ENCODE measurements at places on chromosomes 1 and 21.

- no peak for DNase-seq
These were observed 469.6 kb downstream of the DPYD start for GRCh38 chr1:97451046-97451826.

- no peak for DNase-seq
These were observed 37.1 kb upstream of the GADD45A start for GRCh38 chr1:67647814-67648358.

GRCh38 chr1:115144176-115144575 lies 54.9 kb upstream of the TSPAN2 start:
- no peak for DNase-seq

DNA sequence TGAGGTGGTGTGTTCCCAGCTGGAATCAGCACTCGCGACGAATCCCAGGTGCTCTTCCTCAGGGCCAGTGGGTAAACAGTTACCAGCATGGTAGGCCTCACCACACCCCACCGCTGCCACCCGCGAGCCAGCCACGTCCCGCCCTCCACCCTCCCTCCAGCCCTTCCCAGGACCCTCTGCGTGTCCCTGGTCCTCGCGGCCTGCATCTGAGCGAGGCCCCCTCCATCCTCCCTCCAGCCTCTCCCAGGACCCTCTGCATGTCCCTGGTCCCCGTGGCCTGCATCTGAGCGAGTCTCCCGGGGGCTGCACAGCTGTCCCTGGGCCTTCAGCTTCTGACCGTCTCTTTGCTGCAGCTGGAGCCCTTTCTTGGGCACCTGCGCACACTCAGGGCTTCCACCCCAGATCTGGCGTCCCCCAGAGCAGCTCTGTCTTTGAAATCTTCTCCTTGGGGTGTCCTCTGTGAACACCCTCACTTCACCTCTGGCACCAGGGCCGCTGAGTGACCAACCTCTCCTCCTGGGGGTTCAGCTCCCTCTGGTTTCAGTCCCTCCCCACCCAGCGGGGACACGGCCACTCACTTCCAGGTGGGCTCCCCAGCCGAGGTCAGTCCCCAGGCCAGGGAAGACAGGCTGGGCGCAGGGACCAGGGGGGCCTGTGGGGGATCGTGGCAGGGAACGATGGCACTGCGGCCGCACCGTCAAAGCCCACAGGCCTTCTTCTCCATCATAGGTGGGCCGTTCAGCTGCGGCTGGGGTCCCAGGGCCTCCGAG lies 57.8 kb upstream of the COL6A2 start:
- DNase-seq = no peak

GRCh38 chr1:44302541-44302940 lies 52.5 kb downstream of the ERI3 start:
- DNase-seq = no peak

DNA sequence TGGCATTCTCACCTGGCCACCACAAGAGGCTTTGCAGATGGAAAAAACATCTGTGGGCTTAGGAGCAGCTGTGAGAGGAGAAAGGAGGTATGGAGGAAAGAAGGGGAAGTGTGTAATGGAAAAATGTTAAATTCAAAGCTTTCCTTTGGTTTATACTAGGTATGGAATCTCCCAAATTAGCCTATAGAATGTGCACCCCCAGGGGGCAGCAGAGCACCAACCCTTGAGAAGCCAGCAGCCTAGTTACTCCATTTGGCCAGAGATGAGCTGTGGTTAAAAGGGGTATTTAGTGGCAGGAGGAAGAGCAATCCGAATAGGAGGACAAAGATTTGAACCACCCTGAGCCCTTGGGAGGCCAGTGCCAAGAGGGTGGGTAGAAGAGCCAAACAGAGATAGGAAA lies 97.5 kb upstream of the CTTNBP2NL start:
- peak; percentile 15 for DNase-seq

- no peak for DNase-seq
These were observed 52.6 kb downstream of the DESI2 start for GRCh38 chr1:244705261-244706234.

DNA sequence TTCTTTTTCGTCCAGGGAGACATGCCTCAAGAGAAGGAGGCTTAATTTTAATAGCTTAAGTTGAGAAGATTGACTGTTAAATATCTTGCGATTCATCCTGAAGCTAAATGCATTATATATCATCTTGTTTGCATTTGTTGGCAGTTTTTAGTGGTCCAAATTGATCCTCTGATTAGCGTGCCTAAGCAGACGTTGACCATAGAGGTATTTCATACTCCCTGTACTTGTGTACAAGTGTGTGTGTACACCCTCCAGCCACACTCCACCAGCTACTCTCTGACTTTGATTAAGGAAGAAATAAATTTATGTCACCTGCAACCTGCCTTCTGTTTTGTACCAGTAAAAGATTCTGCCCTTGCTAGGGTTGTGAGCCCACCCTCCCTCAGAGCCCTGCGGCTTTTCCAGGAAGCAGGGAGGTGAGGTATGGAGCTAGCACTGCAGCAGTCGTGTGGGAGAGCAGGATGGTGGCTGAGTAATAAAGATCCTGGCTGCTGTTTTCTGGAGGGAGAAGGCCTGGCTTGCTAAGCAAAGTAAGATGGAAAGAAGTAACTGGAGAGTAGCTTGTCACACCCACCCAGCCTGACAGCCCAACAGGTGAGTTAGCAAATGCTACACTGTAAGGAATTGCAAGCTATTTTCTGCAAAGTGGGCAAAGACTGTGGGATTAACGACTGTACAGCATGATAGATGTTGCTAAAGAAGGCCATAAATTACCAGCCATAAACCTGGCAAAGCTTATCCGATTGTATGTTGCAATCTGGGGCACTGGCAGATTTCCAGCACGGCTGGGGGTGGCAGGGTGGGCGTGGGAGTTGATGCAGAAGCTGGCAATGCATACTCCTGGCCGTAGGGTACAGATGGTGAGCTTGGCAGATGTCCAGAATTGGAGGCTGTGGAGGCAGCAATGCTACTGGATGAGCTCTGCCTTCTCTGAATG lies 170.2 kb downstream of the TNR start:
- no peak for DNase-seq

- DNase-seq = no peak
These were observed 35.0 kb upstream of the ECE1 start for GRCh38 chr1:21325231-21325718.

DNA sequence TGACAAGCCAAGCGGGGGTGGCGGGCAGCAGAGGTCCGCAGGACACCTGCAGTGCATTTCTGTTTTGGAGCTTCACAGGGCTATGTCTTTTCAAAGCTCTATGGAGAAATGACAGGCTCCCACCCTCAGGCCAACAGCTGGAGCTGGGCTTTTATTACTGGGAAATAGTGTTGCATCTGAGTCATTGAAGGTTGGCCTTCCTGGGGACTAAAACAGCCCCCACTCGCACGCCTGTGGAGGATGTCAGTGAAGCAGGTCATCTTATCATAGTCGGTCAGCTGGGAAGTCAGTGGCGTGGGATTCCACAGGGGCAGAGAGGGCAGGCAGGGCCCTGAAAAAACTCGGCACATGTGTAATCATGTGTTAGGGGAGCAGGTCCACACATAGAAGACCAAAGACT lies 55.3 kb downstream of the NTPCR start:
- no peak for DNase-seq

DNA sequence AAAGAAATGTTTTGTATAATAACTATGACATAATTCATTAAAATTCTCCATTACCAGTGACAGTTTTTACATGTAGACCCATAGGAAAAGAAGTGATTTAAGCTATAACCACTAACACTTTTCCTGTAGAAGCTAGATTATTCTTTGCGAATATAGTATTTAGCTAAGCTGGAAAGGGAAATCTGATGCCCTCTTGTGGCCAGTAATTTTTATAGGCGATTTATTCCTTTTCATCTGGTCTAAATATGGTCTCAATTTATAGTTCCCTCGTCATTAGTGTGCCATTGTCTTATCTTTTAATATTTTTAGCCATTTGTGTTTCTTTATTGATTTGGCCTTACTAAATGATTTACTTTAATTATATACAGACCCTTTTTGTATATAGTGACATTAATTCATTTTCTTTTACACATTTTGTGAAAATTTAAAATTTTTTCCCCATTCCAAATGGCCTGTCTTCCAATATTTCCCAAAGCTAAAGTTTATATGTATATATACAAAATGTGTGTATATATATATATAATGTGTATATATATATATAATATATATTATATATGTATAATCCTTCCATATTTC lies 26.7 kb downstream of the BTG3 start:
- DNase-seq = no peak

GRCh38 chr1:53066488-53066887 lies 4.5 kb downstream of the PODN start:
- no peak for DNase-seq
